Osteocyte (in vitro differentiated cells): ENCODE measurements at places on chromosomes 5 and 9. TPM values are rescaled to one million over a fixed set of nuclear protein-coding genes. Genes with fewer than 3 reads are reported as not detected.

DNA sequence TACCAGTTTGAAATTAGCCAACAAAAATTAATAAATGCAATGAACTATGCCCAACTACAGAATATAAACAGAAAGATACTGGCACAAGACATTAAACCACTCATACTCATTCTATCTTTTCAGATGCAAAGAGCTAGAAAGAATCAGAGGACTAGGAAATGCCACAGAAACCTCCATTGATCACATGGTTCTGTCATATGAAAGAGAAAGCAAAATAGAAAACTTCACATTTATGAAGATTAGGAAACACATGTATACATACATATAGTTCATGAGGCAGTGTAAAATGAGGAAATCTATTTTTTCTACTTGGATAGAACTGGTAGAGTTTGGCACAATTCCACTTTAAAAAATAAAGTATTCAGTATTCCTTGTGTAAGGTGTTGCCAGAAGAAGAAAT, 275.1 kb upstream of the PTGER4 start:
- no peak for DNase-seq

- no peak for DNase-seq
These were observed 45.7 kb downstream of the PLAC8L1 start for GRCh38 chr5:146059460-146060220.

DNA sequence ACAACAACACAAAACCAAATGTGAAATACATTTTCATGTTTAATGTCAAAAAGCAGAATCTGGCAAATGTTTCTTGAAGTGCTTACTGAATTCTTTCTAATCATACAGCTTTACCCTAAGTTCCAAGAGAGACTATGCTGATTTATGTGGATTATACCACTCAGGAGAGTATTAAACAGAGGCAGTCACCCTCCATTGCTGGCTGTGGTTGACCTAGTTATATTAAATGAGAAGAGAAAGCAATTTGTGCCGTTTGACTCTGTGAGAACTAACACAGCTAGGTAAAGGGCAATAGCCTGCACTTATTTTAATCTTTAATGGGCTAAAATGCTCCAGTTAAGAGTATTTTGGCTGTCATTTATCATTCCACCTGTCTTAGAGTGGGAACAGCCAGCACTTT, 62.6 kb downstream of the ELL2 start:
- DNase-seq = no peak

DNA sequence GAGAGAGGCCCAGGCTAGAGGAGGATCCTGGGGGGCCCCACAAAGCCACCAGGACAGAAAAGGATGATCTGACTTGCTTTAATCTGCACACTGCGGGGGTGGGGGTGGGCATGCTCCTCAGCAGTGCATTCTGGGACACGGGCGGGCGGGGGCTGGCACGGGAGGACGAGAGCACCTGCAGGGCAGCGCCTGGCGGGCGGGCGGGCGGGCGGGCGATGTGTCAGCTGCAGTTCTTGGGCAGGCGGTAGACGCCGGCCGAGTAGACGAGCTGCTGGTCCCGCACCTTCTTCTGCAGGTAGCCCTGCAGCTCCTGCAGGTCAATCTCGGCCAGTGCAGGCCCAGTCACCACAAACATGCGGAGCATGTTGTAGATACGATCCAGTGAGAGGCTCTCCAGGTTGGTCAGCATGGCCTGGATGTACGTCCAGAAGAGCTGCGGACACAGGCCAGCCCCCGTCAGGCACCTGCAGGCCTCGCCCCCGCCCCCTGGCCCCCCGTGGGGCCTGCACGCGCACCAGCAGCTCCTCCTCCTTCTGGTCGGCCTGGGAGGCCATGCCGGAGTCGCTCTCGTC, 3.0 kb upstream of the TMEM210 start:
- DNase-seq = no peak

GRCh38 chr9:79812507-79813257, 240.9 kb downstream of the TLE4 start:
- DNase-seq = no peak

The ADGRV1 gene
- total RNA-seq = 0.89 and 0.99 TPM in 2 replicates

DNA sequence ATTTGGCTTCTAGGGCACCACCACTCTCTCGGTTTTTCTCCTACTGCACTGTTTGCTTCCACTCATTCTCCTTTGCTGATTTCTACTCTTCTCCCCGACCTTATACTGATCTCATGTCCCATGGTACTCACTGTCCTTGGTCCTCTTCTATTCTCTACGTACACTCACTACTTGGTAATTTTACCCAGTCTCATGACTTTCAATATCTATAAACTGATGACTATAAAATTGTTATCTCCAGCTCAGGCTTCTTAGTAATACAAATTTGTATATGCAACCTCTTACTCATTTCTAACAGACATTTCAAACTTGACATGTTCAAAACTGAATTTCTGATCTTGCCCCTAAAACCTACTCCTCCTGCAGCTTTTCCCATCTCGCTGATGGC, 4.1 kb downstream of the RAPGEF6 start:
- DNase-seq = no peak

GRCh38 chr5:68193481-68194036, 22.0 kb upstream of the PIK3R1 start:
- DNase-seq = no peak

GRCh38 chr5:172553167-172553566, 87.9 kb upstream of the NEURL1B start:
- no peak for DNase-seq

- no peak for DNase-seq
These were observed 66.4 kb upstream of the ZNF608 start for GRCh38 chr5:124812771-124813358.

GRCh38 chr5:107154593-107154992, 516.1 kb downstream of the EFNA5 start:
- no peak for DNase-seq

DNA sequence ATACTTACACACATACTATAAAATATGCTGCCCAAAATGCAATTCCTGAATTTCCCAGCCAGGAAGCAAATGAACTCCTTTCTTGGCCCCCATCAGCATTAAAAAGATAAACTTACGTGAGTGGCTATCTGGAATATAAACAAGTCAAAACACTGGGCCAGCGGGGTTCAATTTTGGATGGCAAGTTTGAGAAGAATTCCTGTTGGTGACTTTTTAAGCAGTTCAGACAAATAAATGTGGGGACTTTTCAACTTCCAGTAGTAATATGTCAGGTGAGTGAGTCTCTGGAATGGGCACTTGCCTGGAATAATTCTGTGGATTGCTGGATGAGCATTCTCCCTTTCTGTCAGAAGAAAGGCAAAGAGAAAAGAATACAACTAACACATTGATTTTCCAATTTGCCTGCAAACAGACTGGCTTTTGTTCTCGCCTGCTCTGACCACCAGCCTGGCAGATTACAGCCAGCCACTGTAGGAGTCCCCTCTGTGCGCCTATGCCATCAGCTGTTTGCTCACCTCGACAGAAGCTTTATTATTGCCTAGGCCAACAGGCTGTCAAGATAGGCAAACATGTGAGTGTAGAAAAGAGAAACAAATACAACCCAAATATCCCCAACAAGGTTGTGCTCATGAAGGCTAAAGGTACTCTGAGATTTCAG, 78.6 kb downstream of the MRPS27 start:
- DNase-seq = no peak

The F2R gene
- 108 and 113 TPM in 2 replicates for total RNA-seq
